NCI-H1105 (cell line): ENCODE measurements at places on chromosomes 5 and 9.

GRCh38 chr5:6135977-6136376, 242.4 kb downstream of the MED10 start:
- DNase-seq: no peak

DNA sequence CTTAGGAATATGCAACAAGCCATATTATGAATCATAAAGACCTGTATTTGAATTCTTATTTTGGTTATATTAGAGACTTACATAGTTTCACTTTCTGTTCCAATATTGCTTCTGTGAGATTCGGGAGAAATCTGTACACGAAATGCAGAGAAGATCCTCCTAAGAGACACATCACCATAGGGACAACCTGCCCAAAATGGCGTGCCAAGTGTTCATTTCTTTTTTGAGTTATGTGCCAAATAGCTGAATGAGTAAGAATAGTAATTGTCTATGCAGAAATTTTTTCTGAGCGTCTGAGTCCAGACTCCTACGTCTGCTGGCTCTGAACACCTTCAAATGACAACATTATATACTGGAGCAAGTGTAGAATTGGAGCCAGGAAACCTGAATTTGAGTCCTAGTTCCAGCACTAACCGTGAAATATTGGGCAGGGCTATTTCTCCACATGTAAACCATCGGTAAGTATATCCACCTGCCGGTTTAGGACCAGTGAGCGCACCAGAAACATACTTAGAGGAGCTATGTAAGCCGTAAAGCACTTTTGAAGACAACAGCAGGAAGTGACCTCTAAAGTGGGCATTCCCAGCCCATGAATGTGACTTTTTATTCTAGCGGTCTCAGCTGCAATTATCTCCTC, 163.9 kb upstream of the DMRT1 start:
- DNase-seq: no peak

GRCh38 chr5:76625087-76625815, 2.0 kb upstream of the F2RL2 start:
- DNase-seq: no peak

- no peak for DNase-seq
Observed at GRCh38 chr9:23341346-23341745, 484.7 kb downstream of the ELAVL2 start.
